GM10248 (cell line): ENCODE measurements at places on chromosomes 11 and 22.
A peak's percentile ranks its signal among the peaks of the same experiment; 100 is the strongest.

GRCh38 chr11:81359476-81359875 lies 1374.2 kb downstream of the FAM181B start:
- DNase-seq, result no peak

- no peak for DNase-seq
These were observed 48.7 kb upstream of the GRIK4 start for GRCh38 chr11:120462825-120463224.

DNA sequence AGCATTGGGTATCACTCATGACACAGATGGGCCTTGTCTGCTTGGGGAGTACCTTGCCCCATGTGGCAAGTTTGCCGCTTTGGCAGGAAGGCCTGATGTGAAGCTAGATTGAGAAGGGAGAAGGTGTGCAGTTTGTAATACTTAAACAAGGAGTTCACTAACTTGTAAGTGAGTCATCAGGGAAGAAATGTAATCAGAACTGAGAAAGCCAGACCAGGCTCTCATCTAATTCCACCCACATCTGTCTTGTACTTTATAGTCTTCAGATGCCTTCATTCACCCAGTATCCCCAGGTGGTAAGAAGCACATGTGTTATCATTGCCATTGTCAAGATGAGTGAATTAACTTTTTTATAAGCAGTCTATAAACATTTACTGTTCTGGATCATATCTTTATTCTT lies 116.0 kb upstream of the DDI1 start:
- DNase-seq, result no peak

GRCh38 chr22:44462246-44463010 lies 35.6 kb downstream of the RTL6 start:
- DNase-seq, result no peak

DNA sequence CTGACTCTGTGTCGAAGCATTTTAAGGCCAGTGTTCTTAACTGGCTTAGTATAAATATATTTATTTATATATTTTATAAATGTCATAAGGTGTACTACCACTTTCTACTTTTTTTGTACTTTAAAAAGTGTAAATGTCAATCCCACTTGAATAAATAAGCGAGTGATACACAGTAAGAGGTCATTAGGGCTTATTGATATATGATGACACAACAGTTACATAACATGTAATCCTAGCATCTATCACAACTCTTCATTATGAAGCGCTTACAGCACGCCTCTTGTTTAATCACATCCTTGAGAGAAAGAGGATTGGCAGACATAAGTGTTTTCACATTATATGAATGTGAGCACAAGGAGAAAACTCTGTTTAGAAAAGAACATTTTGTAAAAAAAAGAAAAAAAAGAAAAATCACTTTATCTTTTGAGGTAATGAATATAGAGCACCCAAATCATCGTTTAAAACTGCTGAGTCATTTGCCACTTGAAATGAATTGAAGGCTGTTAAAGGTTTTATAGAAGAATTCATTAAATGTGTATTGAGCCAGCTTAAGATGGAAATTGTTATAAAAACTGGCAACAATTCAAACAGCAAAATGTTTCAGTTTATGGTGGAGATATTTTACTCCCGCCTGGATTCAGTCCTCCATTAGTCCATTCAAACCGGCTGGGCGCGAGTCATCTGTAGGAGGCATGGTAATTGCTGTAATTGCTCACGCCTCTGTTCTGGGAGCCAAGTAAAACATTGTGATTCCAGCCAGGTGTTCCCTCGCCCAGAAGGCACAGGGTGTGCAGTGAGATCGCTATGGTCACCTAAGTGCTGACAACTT lies 627.3 kb upstream of the KIRREL3 start:
- DNase-seq, result no peak

GRCh38 chr11:34165786-34166555 lies 60.5 kb downstream of the NAT10 start:
- no peak for DNase-seq

DNA sequence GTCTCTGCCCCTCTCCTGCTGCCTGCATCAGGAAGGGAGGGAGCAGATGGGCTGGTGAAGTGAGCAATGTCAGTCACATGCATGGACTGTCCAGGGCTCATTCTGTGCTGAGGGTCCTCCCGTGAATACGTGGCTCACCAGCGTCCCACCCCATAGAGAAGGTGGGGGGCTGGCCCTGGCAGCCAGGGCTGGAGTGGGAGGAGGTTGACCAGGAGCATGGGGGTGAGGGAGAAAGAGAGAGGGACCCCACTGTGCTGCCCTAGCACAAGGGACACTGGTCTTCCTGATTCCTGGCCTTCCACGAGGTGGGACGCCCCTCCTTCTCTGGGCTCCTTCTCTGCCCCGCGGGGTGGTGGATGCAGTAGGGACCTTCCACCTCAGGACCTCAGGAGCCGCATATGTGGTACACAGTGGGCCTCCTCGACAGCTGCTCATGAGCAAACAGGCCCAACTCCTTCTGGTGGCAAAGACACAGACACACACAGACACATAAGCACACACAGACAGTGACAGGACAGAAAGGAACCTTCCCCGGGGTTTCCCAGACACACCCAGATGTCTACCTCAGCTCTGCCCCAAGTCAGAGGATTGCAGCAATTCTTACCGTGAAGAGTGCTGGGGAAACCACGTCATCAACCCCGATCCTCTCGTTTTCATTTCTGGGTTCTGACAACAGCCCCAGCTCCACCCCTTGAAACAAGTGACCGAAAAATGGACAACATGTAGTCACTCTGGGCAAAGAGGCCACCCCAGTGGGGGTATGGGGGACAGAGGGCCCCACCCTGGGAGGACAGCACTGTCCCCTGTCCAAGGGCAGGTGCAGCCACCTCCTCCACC lies 3.6 kb upstream of the APOBEC3A start:
- peak; percentile 93 for DNase-seq

DNA sequence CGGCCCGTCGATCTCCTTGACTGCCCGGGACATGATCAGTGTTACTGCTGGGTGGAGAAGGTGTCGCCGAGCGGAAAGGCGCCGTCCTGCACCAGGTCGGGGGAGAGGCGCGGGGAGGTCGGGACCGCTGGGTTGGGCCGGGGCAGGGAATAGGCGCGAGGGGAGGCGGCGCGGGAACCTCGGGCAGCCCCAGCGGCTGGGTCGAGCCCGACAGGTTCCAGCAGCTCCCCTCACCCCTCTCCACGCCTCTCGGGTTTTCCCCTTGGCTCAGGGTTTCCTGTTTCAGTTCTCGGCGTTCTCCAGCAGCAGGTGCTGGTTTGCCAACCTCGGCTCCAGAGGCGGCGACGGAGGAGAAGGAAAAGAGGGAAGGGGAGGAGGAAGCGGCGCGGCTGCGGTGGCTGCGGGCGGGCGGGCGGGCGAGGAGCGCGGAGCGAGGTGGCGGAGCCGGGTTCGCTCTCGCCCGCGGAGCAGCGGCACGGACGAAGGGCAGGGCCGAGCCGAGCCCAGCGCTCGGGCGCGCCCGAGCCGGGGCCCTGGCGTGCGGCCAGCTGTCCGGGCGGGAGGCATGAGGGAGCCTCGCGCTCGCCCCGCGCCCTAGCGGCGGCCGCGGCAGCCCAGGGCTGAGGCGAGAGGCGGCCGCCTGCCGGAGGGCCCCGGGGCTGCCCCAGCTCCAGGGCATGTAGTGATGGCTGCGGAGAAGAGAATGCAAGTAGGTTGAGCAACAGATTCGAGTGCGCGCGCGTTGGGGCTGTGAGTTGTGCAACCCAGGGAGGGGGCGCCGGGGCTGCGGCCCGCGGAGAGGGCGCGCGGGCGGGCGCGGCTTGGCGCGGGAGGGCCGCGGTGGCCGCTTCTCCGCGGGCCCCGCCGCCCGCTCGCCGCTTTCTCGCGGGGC lies at the start of gene ZC3H12C:
Gene ZC3H12C (plus strand): TSS at position 878 of the 892 bp plus-strand sequence. CDS start 20 bp downstream, outside the sequence.
- peak; percentile 80 for DNase-seq

- peak; percentile 23 for DNase-seq
These were observed 98.2 kb downstream of the LDLRAD3 start for GRCh38 chr11:36041988-36042611.

DNA sequence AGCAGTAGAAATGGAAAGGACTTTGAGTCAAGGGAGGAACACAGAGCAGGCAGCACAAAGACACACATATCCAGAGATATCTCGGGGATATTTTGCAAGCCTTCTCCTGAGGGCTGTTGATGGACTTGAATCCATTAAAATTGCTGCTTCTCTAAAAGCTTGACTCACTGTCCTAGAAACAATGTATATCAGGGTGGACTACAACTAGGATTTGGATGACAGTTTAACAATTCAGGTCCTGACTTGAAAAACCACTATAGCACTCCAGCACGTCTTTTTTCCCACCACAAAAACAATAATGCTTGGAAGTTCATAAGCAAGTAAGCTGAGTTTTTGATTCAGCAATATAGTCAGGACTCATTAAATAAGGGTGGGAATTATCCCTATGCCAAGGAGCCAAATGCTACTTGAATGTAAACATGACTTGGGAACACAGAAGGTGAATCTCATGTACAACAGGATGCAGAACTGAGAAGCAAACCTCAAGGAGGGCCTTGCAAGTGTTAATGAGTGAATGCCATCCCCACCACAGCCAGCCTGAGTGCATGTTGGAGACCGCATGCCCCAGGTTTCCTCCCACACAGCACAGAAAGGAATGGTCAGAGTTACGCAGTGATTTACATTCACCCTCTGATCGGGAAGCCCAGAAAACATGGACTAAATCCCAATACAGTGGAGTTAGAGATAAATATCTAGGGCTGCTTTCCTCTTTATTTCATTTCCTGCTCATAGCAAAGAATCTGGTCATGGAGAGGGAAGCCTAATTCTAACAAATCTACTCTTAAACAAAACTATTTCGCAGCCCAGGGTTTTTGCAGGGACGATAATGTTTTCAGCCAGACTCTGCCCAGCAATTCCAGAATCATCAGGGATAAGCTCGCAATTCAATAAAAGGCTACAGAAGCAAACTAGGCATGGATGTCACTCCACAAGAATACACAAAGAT lies 98.4 kb upstream of the OR9G4 start:
- no peak for DNase-seq

GRCh38 chr11:123815122-123815521 lies 9.0 kb upstream of the OR6M1 start:
- no peak for DNase-seq

DNA sequence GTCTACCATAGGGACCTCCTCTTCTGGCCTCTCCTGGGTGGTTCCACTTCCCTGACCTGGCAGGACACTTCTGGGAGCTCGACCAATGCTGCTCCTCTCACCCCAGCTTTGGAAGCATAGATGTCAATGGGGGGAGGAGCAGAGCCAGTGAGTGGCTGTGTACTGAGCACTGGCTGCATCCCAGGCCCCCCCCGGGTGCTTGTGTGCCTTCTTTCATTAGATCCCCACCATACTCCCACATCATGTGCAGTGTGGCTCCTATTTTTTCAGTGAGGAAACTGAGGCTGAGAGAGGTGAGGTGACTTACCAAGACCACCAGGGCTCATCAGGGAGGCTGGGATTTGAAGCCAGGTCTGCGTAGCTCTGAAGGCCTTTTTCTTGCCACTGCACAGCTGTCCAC lies 44.3 kb downstream of the LRRC32 start:
- no peak for DNase-seq

DNA sequence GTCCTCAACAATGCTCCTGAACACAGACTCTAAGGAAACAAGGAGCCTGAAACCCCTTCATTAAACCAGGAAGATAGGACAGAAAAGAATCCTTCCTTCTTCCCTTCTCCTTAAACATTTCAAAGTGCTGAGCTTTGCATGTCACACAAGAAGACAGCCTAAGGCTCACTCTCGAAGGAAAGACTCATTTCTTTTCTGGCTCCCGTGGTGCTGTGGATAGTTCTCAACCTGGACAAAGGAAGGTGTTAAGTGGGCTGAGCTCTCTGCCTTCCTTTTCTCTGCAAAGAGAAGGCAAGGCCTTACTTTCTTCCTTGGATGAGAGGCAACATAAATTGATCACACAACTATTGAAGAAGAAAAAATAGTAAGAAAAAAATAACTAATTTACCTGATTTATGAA lies 452.4 kb upstream of the DDI1 start:
- DNase-seq, result no peak

GRCh38 chr11:123405123-123405592 lies 24.9 kb upstream of the GRAMD1B start:
- DNase-seq, result no peak

DNA sequence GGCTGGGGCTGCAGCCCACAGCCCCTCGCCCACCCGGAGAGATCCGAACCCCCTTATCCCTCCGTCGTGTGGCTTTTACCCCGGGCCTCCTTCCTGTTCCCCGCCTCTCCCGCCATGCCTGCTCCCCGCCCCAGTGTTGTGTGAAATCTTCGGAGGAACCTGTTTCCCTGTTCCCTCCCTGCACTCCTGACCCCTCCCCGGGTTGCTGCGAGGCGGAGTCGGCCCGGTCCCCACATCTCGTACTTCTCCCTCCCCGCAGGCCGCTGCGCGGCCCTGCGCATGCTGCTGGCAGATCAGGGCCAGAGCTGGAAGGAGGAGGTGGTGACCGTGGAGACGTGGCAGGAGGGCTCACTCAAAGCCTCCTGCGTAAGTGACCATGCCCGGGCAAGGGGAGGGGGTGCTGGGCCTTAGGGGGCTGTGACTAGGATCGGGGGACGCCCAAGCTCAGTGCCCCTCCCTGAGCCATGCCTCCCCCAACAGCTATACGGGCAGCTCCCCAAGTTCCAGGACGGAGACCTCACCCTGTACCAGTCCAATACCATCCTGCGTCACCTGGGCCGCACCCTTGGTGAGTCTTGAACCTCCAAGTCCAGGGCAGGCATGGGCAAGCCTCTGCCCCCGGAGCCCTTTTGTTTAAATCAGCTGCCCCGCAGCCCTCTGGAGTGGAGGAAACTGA lies 731 bp downstream of the GSTP1 start:
- DNase-seq, result peak; percentile 41

DNA sequence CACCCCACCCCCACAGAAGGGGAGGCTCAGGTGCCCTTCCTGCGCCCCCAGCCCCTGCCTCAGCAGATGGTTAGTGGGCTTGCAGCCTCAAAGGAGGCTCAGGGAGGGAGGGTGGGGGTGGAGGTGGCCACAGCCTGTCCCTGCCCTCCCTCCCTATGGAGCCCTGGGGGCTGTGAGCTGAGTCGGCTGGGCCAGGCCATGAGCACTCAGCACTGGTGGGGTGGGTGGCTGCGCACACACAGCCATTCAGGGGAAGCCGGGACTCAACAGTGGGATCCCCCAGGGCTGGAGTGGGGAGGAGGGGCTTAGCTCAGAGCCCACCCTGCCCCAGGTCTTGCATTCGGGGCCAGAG lies 50.2 kb downstream of the FLRT1 start:
- no peak for DNase-seq

- DNase-seq, result no peak
These were observed 190.8 kb downstream of the TTC28 start for GRCh38 chr22:28488825-28489224.

DNA sequence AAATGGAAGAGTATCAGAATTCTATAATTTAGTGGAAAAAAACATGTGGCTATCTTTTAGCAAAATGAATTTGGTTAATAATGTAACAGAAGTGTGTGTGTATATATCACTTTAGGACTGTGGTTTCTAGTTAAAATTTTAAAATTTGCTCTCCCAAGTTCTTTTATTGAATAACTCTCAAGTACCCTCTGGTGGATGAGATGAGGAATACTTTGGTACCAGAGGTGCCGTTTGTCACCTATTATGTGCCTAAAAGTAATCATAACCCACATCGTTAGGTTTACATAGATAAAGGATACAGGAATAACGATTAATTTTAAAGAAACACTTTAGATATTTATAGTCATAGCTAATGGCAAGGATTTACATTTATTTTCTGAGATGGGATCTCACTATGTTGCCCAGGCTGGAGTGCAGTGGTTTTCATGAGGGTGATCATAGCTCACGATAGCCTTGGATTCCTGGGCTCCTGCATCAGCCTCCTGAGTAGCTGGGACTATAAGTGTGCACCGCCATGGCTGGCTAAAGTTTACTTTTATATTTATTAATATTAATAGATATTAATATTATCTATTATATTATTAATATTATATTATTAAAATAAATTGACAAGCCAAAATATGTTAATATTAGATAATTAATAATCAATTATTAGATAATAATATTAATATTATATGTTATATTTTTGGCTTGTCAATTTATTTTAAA lies 66.7 kb upstream of the CAPRIN1 start:
- no peak for DNase-seq
